ENCODE measurements at places on chromosomes 13 and 19.
A peak's percentile ranks its signal among the peaks of the same experiment; 100 is the strongest.

- no peak for DNase-seq
Measured at GRCh38 chr19:54364775-54365257, at the start of gene LAIR1. TSS of gene LAIR1 (minus strand) at chr19:54364931. CDS start at chr19:54364804, 127 bp downstream.

GRCh38 chr19:41339936-41340335, 13.8 kb downstream of the TGFB1 start:
- peak; percentile 56 for DNase-seq

GRCh38 chr19:5977222-5977784, 637 bp downstream of the RANBP3 start:
- DNase-seq = no peak

DNA sequence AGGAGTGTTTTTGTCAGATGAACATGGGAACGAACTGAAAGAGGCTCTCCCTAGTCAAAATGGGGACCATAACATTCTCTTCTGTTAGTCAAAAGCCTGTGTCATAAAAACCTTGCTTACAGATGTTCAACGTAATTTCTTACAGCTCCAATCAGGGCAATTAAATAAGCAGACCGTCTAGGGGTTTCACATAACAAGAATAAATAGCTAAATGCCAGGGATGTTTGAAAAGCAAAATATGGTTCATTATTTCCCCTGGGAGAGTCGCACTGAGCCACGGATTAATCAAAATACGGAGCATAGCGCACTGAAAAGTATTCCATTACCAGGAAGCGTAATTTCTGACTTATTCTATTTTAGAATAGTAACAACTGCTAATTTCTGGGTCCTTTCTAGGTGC, 63.7 kb upstream of the MRI1 start:
- DNase-seq = no peak

- DNase-seq = peak; percentile 17
Measured at GRCh38 chr13:49165798-49166752, 54.1 kb upstream of the MLNR start.
